ENCODE measurements at places on chromosomes 5 and 9.

DNA sequence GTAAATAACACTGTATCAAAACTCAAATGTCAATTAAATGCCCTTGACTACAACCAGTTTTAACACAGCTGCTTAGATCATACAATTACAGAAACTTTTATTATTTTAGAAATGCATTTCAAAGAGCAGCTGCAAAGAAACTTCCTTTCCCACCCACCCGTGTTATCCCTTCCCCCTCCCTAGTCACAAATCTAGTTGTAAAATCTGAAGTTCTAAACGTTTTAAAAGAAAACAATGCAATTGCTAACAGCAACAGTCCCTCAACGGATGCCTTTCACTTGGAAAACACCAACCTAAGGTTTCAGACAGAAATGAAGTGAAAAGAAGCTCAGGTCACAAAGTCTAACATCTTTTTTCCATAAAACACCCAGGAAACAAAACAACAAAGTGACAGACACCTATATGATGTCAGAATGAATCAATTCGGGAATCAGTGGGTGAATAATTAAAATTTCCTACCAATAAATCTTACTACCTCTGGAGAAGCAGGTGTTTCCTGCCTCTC is 100.3 kb downstream of the FBXW11 start:
- no peak for DNase-seq

DNA sequence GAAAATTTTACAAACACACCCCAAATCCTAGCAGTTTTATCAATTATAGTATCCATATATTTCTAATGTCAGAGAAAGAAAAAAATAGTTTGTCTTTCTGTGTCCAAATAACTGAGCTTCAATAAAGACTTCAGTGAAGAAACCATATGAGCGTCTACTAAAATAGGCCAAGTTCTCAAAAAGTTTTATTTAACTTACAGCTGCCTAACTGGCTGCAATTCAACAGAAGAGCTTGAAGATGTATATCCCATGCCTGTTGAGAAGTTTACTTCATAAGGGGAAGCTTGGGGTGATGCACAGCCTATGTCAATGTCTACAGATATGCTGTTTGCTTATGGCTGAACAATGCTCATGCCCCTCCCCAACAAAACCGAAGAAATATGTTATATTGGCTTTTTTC is 43.7 kb upstream of the ELOVL7 start:
- DNase-seq = no peak

DNA sequence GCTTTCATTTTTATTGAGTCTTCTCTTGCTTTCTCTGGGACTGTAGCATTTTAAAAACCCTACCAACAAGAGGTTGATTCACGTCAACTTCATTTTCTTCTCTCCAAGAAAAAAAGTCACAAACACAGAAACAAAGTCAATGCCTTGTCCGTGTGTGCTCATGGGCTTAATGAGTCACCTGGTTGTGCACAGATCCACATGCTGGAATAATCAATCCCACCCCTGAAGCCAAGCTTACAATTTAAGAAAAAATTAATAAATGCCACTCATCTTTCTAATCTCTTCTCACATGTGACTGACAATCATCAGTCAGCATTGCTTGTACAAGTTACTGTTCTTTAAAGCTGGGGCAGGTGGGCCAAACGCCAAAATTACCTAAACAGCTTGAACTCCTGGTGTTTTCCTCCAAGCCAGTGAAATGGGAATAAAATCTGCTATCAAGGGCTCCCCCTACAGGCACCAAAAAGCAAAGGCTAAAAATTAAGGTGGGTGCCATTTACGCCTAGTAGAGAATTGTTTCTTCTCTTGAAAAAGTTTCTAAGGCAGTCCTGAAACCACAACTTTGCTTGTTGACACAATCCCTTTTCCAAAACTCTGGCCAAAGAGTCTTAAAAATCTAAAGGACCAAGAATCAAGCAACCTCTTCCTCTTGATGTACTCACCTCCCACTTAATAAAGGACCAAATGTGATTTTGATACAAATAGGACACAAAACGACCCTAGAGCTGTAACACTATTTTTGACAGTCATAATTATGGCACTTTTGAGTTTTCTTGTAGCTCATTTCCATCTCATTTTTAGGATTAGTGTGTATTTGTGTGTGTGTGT is 21.3 kb downstream of the TRMO start:
- no peak for DNase-seq

GRCh38 chr9:113409883-113410206 is 630 bp downstream of the POLE3 start:
- no peak for DNase-seq

GRCh38 chr9:7756088-7756487 is 43.5 kb downstream of the DMAC1 start:
- DNase-seq = peak; percentile 86

Measured in T-helper 1 cell (primary cell).